ENCODE measurements at places on chromosomes 16 and 17.

- DNase-seq: no peak
These were observed 6.8 kb upstream of the KRTAP17-1 start for GRCh38 chr17:41322094-41322902.

DNA sequence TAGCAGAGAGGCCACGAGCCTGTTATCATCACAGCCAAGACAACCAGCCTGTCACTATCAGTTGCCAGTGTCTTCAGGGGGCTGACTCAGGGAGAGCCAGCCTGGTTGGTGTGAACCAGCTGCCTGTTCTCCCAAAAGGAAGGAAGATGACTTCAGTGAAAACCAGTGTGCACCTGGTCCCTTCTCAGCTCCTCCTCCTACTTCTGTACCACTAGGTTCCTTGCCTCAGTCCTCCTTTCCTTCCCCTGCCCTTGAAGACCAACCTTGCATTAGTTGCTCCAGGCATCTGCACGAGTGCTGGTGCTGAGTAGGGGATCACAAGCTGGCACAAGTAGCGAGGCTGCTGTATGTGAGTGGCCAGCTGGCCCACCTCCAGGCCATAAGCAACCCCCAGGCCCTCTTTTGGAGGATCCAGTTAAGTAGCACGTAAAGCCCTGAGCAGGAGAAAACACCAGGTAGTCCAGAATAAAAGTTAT, 8.5 kb downstream of the TUBG1 start:
- no peak for DNase-seq

DNA sequence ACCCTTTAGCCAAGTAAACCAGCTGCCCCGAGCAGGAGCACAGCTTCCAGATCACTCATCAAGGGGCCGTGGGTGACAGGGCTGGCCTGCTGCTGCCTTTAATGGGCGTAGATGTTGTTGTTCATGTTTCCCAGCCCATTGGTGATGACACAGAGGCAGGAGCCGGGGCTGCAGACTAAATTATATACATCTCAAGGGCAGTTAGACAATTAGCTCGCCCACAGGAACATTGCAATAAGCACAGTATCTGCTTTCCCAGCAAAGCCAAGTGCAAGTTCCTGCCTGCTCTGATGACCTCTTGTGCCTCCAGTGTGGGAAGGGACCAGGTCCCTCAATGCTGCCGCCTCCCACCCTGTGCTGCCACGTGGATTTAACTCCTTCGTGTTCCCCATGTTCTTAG, 485.8 kb downstream of the MAF start:
- no peak for DNase-seq

- no peak for DNase-seq
These were observed 18.9 kb upstream of the CYLD start for GRCh38 chr16:50722960-50723359.

GRCh38 chr17:71709271-71709890, 411.4 kb upstream of the SOX9 start:
- no peak for DNase-seq

DNA sequence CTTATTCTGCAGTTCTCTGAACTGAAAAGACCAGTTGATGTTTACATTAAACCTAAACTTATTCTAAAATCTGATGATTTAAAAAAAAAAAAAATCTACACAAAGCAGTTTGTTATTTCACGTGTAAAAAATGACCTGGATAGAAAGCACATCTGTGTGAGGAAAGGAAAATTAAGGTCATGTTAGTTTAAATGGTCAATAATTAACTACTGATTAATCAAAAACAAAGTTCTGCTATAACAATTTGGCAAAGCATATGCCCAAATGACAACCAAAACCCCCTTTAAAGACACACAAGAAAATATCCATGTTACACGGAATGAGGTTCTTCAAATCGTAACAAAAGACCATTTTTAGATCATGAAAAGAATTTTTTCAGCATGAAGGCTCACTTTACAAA, 30.4 kb downstream of the CACNG1 start:
- DNase-seq: no peak

- no peak for DNase-seq
These were observed 60.5 kb downstream of the ADCY9 start for GRCh38 chr16:4055748-4056147.

GRCh38 chr16:66428682-66429251, 1.7 kb downstream of the BEAN1 start:
- no peak for DNase-seq

DNA sequence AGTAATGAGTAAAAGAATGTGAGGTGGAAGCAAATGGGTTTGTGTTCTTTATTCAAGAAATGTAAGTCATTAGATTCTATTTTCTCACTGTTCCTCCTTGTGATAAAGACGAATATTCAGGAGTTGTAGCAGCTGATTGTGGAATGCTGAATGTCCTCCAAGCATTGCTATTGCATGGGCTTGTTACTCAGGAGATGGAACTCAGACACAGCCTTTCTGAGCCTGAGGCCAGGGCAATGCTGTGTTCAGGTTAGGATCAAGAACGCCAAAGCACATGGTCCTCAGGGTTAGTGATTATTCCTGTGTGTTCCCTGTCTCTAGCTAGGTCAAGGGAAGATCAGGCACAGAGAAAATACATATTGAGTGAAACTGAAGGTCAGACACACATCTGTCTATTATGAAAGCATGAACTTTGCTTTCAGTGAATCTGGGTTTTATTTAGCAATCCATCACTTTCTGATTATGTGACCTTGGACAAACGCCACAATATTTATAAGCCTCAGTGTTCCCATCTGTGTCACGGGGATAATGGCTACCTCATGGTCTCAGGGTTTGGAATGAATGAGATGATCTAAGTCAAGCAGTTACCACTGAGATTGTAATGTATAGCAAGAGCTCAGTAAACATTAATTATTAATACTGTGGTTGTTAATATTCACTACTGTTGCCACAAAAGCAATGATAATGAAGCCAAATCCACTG, 426.8 kb upstream of the DYNLRB2 start:
- DNase-seq: no peak

DNA sequence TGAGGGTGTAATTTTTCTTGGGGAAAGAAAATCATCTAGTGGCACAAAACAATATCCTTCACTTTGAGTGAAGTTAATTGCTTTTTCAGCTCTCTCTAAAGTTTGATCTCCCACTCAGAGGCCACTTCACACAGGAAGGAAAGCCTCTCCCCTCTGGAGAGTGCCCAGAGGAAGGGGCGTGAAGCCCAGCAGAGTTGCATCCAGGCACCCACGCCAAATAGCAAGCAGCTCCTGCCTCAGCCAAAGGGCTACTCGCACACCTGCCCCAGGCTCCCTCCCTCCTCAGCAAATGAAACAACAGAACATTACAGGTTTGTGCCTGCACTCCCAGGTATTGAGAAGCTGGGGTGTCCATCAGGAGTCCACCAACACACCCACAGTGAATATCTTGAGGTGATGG, 183.0 kb upstream of the RPL38 start:
- no peak for DNase-seq

- DNase-seq: no peak
These were observed 1.9 kb downstream of the TBX2 start for GRCh38 chr17:61401389-61402072.

DNA sequence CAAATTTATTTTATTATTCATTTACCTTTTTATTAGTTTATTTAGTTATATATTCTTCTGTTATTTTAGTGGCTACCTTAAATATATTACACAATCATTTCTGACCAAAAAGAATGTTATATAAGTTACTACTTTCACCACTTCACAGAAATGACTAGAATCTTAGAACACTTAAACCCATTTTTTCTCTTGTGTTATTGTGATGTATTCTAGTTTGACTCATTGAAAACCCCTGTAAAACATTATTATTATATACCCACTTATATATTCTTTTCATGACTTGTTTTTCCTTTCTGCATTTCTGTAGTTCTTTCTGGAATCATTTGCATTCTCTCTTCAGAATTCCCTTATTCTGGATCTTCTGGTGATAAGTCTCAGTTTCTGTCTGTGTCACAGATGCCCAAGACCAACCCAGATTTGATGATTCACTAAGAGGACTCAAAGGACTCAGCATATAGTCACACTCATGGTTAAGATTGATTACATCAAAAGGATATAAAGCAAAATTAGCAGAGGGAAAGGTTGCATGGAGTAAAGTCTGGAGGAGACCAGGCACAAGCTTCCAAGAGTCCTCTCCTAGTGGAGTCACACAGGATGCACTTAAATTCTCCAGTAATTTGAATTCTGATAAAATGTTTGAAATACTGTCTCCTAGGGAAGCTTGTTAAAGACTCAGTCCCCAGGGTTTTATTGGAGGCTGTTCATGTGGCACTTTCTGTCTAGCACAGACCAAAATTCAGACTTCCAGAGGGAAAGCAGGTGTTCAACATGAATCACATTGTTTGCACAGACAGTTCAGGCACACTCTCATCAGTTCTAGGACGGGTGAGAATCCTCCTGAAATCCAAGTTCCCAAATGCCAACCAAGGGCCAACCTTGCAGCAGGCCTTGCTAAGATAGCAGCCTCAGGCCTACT, 7.7 kb downstream of the GINS3 start:
- DNase-seq: no peak

- no peak for DNase-seq
These were observed 4.1 kb downstream of the USP31 start for GRCh38 chr16:23145186-23145585.

- no peak for DNase-seq
These were observed 18.9 kb downstream of the RARA start for GRCh38 chr17:40327735-40328385.

- no peak for DNase-seq
These were observed 32.5 kb downstream of the MEAK7 start for GRCh38 chr16:84471966-84472365.

DNA sequence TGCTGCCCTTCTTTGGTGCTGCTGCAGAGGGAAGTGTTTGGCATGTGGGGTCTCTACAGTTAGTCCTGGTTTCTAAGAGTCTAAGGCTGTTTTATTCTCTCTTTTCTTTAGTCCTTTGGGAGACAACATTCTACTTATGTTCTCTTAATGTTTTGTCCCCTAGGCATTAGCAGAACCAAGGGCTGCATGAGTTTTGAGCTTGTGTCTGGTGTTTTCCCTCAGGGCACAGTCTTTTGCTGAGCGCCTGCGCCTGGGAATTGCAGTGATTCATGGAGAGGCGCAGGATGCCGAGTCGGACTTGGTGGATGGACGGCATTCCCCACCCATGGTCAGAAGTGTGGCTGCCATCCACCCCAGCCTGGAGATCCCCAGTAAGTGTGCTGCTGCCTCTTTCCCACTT, 41.1 kb upstream of the SLC5A10 start:
- DNase-seq: no peak

GRCh38 chr16:15035163-15035729, 20.6 kb downstream of the NTAN1 start:
- DNase-seq: no peak

DNA sequence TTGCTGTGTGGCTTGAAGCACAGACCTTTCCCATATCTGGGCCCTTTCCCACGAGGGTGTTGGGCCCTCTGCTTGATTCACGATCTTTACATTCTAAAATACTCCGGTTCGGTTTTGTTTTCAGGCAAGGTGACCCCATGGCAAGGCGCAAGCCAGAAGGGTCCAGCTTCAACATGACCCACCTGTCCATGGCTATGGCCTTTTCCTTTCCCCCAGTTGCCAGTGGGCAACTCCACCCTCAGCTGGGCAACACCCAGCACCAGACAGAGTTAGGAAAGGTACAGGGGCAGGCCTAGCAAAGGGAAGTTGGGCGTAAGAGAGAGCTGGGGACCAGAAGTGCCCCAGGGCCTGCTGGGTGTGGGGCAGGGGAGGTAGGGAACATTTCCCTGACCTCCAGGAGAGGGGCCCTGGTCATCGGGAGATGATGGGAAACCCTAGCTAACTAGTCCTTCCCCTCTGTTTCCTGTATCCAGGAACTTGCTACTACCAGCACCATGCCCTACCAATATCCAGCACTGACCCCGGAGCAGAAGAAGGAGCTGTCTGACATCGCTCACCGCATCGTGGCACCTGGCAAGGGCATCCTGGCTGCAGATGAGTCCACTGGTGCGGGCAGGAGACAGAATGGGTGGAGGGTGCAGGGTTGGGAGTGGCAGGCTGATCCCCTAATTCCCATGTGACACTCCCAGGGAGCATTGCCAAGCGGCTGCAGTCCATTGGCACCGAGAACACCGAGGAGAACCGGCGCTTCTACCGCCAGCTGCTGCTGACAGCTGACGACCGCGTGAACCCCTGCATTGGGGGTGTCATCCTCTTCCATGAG, 1.4 kb downstream of the ALDOA start:
- DNase-seq: no peak

DNA sequence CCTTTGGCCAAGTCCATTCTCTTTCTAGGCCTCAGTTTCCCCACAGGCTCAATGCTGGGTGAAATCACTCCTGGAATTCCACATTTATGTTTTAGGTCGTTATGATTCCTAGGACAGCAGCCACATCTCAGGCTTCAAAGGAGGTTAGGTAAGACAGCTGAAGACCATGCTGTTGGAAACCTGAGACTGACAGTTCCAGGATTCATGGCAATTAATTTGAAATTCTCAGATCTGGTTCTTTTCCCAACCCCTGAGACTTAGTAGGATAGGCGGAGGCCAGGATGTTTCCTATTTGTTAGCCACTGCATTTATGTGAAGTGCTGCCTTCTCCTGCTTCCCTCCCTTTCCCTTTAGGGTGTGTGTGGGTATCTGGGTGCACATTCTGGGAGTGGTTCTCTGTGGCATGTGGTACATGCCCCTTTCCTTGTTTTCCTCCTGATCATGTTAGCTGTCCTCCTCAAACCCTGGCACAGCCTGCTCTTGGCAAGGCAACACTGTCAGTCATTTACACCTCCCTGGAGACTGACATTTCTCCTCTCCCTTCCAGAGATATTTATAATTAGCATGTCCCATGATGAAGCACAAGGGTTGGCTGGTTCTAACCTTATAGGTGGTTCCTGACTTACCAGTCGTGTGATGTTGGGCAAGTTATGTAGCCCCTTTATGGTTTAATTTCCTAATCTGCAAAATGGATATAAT, 91.4 kb upstream of the SALL1 start:
- no peak for DNase-seq

DNA sequence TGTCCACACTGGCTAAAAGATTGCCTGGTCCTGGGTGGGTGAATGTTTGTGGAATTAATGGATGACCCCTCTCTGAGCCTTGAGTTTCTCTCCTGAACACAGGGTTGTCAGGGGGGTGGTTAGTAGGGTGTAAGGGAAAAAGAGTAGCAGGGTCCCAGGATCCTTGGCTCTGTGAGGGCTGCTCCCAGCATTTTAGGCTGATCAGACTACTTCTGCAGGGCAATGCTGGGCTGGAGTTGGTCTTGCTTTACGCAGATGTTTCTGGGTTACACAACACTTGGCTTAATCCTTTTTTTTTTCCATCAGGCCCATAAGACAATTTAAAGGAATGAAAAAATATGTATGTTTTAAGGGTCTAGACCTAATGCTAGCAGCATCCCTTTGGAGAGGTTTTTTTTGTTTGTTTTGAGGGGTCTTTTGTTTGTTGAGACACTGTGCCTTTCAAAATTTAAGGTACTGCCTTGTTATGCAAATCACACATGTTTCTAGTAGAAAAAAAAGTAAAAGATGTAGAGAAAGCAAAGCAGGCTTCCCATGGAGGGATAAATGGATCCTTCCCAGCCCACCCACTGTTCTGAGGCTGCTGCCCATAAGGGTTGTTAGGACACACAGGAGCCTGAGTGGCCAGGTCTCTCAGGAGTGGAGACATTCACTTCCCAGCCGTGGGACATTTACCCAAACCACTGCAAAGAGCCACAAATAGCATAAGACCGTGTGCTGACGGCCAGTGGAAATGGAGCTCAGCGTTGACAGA, 225.6 kb upstream of the HSBP1 start:
- DNase-seq: no peak

GRCh38 chr17:58788199-58788598, 32.5 kb downstream of the PPM1E start:
- DNase-seq: no peak

Measured in activated CD4-positive, alpha-beta T cell treated with anti-CD3 and anti-CD28 coated beads, Interleukin-2, amount 50 U/mL, for 24 hours (primary cell).